Iris pigment epithelial cell (primary cell): ENCODE measurements at places on chromosomes 12 and 14.

DNA sequence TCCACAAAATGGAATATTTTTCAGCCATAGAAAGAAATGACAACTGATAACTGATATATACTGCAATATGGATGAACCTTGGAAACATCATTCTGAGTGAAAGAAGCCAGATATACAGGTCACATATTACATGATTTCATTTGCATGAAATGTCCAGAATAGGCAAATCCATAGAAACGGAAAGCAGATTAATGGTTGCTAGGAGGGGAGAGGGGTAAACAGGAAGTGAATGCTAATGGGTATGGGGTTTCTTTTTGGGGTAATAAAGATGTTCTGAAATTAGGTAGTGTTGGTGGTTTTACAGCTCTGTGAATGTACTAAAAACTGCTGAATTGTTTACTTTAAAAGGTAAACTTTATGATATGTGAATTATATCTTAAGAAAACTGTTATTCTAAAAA, 6.5 kb downstream of the RAD51AP1 start:
- DNase-seq = no peak

DNA sequence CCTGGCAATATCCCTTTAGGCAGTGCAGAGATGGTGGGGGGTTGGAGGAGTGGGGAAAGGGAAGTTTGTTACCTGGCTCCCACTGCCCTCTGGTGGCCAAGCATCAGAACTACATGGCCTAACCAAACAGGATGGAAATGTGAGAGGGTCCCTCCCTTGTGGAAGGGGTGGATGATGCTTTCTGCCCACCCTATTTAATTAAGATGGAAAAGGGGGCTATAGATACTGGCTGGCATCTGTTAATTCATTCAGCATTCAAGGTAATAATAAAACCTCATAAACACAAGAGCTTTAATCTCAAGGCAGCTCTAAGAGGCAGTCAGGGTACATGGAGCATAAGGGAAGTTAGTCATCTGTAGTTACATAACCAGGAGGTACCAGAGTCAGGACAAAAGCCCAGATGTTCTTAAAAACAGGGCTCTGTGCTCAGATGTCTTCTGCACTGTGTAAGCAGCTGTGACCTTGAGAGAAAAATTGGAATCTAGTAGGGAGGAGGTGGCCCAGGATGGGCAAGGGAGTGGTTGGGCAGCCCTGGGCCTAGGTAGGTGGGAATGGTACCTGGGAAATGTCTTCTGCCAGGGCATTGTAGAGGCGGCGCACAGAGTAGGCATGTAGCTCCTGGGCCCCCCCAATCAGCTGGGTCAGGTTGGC, 4.6 kb downstream of the AP1G2 start:
- peak; percentile 55 for DNase-seq

GRCh38 chr12:126558810-126559209, 1493.6 kb downstream of the AACS start:
- DNase-seq = no peak

DNA sequence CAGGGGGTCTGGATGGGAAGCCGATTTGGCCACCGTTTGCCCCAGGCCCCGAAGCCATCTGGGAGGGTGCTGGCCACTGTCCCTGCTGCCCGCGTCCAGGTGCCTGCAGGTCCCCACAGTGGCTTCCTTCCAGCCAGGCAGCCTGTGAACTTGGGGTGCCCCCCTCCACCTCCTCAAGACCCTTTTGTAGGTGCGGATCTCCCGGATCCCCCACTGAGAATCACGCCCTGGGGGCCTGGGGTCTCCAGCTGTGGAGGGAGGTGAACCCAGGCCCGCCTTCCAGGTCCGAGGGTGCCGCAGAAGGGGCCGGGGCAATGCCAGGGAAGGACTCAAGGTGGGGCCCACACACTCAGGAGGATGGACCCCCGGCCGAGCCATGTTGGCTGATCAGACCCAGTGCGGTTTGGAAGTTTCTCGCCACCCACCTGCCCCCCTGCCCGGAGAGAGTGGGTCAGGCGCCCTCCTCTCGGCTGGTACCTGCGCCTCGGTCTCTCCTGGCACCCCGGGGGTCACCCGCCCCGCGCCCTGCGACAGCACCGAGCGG, 1.7 kb downstream of the MMP17 start:
- no peak for DNase-seq

DNA sequence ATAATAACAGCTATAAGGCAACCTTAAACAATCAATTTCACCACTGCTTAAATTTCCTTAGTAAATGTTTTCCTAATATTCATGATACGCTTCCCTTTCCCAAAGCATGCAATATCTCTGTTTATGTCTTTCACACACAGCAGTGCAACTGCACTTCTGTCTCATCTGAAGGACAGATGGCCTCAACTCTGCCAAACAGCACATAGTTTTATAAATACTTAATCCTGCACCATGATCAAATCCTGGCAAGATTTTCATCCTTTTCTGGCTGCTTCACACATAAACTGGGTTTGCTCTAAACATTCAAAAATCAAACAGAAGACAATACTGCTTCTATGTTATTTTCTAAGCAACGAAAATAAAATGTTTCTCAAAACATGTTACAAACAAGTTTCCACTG, 266.3 kb downstream of the ITPR2 start:
- peak; percentile 50 for DNase-seq

DNA sequence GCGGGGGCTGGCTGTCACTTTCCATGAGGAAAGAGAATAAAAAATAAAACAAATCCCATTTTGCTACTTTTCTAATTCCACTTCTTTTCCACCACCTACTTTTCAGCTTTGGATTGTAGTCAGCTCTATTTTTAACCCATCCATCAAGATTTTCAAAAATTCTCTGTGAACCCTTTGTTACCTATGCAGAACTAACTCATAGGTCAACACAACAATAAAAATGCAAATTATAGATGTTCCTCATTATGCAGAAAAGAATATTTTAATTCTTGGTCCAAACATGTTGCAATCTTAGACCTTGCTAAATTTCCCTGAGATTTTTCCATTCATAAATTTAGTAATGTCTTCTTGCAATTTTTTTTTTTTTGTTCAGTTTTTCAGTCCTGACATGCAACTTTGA, 454.5 kb downstream of the ADAMTS20 start:
- no peak for DNase-seq

DNA sequence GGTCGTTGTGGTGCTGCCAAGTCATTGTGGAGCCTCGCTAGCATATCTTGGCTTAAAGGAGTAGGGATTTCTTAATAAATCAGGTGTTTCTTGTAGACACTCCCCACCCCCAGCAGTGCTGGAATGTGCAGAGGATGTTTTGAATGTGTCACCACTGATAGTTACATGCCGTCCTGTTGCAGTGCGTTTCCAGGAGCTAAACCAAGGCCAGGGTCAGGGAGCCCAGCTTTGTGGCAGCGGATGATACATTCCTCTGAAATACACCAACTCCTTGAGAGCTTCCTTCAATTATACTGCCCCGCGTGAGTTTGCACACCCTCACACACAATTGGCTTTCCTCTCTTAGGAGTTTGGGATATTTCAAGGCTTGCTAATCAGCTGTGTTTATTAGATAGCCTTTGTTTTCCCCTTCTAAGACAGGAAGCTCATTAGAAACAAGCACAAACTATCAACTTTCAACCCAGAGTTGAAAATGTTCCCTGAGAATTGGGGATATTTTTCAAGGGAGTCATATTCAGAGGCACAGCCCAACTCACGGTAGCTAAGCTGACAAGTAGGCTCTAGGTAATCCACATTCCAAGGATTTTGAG, 154.9 kb downstream of the C12orf75 start:
- DNase-seq = peak; percentile 90

- DNase-seq = no peak
Measured at GRCh38 chr12:57530396-57531142, 7.9 kb downstream of the MBD6 start.

- peak; percentile 65 for DNase-seq
Measured at GRCh38 chr14:96574633-96575632, 72.8 kb downstream of the PAPOLA start.

GRCh38 chr12:129001826-129002225, 148.5 kb downstream of the GLT1D1 start:
- no peak for DNase-seq

DNA sequence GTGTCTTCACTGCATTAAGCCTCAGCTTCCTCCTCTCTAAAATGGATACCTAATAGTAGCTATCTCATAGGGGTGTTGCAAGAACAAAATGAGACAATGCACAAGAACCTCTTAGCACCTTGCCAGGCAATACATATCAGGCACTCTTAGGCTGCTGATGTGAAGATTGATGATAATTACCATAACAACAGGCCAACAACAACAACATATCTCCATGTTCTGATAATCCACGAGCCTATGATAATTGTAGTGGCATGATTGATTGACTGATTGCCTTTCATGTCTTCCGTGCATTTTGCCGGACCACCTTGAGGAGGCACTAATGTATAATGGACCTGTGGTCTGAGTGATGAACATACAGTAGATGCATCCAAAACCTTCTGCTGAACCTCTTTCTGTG, 50.7 kb upstream of the WSCD2 start:
- no peak for DNase-seq

DNA sequence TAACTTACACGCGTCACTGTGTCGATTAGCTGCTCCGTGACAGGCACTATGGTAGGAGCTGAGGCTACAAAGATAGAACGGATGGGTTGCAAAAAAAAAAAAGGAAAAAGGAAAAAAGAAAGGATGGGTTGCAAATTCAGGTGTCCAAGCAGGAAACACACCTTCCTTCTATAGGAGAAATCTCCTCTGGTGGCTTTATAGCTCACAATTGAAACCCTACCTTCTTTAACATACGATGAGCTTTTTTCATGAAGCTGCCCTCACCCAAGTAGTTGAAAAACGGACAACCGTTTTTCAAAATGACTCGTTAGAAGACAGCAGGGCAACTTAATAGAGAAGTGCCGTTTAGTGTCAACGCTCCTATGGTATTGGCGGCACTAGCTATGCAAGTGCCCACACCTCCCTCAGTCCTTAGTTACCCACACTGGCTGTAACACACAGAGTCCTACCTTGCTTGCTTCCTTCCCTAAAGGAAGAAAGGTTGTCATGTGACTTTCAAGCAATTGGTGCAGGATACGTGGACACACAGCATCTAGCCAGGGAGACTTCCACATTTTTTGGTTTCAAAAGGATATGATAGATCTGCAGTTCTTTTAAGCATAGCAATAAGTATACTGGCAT, 682 bp upstream of the TRIP11 start:
- peak; percentile 25 for DNase-seq

- peak; percentile 95 for DNase-seq
Measured at GRCh38 chr14:35403603-35404448, 723 bp downstream of the NFKBIA start.

DNA sequence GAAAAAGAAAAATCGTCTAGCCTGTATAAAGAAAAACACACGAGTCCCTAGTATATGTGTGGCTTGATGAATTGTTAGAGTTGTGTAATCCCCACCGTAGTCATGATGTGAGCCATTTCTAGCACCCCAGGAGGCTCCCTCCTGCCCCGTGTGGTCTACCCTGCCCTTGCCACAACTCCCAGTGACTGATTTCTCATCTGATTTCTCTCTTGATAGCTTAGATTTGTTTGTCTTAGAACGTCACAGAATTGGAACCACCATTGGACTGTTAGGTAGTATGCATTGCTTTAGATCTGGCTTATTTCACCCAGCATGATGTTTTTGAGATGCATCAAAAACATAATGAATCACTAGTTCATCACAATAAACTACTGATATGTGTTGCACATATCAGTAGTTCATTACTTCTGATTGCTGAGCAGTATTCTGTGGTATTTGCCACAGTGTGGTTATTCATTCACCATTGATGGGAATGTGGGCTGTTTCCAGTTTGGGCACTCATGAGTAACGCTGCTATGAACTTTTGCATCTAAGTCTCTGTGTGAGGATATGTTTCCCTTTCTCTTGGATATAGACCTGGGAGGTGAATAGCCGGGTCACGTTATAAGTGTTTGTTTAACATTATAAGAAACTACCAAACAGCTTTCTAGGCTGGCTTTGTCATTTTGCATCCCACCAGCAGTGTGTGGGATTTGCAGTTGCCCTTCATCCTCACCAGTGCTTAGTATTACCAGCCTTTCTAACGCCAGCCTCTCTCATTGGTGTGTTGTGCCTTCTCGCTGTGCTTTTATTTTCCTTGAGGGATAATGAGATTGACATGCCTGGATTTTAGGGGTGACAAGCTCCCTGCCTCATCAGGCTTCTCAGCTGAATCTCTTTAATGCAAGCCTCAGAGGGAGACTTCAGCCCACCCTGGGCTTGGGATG, 31.9 kb upstream of the NCOR2 start:
- peak; percentile 85 for DNase-seq

GRCh38 chr14:68894802-68895703, 84.0 kb downstream of the ACTN1 start:
- DNase-seq = peak; percentile 74

DNA sequence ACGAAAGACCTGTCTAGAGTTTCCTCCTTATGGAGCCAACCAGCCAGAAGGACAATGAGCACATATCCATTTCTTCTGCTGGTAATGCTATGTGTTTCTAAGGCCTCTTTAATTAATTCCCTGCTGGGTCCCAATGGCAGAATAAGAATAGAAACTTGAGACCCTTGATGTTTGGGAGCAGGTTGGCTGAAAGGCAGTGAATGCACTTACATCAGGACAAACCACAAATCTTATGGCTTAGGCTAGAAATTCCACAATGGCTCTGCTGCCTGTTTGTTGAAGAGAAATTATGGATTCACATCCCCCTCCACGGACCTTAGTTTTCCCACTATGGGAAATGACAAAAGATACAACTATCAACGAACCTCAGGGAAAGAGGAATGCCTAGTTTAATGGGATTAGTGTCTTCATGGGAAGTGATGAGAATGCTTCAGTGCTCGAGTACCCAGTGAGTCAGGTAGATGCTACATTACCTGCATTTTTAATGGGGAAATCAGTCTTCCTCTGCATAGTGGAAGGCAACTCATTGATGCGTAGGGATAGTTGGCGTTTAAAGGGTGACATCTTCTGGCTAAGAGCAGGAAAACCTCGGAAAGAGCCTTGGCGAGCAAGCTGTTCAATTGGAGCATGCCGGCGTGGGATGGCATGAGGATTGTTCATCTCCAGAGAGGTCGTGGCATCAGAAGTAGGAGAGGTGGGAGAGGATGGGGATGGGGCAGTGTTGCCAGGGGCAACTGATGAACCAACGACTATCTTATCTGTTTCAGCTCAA, 46.5 kb downstream of the PAPLN start:
- no peak for DNase-seq

- DNase-seq = no peak
Measured at GRCh38 chr14:69882915-69883314, 3.7 kb downstream of the SMOC1 start.

DNA sequence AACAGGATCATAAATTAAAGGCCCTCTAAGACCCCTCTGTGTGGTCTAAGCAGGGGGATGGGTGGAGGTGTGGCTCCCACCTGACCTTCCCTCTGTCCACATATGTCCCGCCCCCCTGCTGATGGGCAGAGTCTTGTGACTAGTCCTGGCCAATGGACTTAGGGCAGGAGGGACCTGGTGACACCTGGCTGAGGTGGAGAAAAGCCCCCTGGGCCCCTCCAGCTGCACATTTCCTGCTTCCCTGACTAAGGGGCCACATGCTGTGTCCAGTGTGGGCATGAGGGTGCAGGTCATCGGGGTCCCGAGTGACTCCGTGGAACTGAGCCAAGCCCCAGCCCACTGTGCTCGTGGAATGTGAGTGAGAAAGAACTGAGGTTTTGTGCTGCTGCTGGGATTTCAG, 254.7 kb downstream of the ADGRD1 start:
- no peak for DNase-seq

GRCh38 chr14:100408350-100409002, 85.3 kb downstream of the SLC25A47 start:
- peak; percentile 88 for DNase-seq
